Activated T-cell treated with anti-CD3 and anti-CD28 coated beads, Interleukin-2, amount 50 U/mL, for 48 hours (primary cell): ENCODE measurements at places on chromosomes 5 and 9.
A peak's percentile ranks its signal among the peaks of the same experiment; 100 is the strongest.

- DNase-seq, result no peak
Observed at GRCh38 chr5:135824541-135825041, 9.9 kb upstream of the SLC25A48 start.

DNA sequence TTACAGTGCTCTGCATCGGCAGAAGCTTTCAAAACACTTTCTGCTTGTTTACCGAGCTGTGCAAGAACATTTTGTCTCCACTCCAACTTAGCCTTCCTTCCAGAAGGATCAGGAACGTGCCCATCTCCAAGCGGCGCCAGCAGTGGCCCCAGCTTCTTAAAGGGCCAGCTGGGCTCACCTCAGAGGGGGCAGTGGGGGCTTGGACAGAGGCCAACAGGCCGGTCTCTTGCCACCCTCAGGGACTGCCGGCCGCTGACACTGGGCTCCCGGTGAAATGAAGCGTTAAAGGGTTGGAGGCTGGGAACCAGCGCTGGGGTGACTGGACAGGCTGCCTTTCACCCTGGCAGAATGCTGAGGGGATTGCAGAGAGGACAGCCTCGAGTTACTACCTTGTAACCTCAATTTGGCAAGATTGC is 67.0 kb upstream of the RNU6ATAC start:
- no peak for DNase-seq

DNA sequence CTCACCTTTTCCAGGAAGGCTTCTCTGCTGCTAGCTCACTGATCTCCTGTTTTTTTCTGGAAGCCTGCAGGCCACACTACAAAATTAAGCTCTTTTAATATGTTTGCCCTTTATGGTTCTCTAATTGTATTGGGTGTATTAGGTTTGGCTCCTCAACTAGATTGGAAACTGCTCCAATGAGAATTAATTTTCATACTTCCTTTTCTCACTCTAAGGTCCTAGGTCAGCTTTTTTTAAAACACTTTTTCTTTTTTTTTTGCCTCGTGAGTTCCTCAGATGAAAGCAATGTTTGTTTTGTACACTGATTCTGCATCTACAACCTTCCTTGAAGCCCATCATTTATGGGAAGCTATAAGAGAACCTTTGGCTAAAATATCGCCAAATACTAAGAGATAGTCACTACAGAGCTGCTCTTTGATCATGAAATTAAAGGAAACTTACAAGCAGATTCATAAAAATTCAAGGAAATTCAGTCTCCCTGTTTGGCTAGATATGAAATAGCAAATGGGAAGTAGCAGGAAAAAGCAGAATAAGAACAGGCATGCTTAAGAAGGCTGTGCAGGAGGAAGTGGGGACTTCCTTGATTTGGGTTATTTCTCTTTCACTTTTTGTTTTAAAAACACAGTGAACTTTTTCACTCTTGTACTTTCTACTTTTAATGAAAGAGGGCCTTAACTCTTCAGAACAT is 55.2 kb upstream of the FYB1 start:
- no peak for DNase-seq

DNA sequence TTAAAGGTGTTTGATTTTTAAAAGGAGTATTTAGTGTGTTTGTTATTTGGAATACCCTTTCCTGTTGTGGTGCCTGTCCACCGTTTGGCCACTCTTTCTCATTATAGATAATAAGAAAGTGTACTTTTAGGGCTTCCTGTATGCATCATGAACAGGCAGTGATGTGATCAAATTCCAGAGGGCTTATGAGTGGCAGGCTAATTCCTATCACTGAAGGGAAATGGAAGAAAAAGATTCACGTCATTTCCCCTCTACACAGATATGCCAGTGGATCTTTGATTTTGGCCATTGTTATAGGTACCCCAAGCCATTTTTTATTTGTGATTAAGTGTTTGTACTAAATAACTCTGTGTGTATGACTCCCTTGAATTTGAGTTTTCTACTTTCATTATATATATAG is 37.1 kb downstream of the RPS6 start:
- no peak for DNase-seq

DNA sequence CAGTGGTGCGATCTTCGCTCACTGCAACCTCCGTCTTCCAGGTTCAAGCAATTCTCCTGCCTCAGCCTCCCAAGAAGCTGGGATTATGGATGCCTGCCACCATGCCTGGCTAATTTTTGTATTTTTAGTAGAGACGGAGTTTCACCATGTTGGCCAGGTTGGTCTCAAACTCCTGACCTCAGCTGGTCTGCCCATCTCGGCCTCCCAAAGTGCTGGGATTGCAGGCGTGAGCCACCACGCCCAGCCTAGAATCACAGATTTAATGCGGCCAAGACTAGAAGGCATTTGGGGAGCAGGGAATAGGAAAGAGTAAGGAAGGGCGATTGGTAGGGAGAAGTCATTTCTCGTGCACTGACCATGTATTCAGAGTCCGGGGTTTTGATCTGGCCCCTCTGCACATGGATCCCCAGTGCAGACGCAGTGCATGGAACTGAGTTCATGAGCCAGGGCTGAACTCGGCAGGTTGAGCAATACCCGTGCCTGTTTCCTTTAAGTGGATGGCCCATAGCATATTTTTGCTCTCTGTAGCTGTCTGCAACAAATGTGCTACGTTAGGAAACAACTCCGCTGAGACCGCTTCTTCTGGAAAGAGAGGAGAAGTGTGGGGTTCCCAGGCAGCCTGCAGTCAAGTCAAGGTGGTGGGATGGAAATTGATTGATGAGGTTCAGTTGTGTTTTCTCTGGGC is 3.4 kb upstream of the HMCN2 start:
- no peak for DNase-seq

GRCh38 chr5:120164986-120165385 is 299.1 kb upstream of the PRR16 start:
- no peak for DNase-seq

DNA sequence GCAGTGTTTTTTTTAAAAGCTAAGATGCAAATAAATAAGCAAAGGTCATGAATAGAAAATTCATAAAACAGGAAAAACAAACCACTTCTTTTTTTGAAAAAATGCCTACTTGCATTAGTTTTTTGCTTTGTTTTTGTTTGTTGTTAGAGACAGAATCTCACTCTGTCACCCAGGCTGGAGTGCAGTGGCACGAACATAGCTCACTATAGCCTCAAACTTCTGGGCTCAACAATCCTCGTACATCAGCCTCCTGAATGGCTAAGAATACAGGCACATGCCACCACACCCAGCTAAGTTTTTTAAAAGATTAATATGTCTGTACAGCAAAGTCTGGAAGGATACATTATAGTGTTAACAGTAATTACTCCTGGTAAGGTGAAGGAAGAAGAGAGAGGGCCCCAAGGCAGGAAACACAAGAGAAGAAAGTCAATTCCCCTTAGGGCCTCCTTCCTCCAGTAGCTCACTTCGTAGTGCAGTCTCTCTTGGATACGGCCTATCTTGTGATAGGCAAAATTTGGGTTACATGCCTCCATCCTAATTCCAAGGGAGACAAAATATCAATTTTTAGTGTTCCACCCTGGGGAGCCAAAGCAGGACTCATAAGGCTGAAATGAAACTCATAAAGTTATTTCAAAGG is 15.3 kb downstream of the FAM169A start:
- no peak for DNase-seq

- DNase-seq, result no peak
Observed at GRCh38 chr5:75622564-75622963, 11.3 kb downstream of the ANKDD1B start.

DNA sequence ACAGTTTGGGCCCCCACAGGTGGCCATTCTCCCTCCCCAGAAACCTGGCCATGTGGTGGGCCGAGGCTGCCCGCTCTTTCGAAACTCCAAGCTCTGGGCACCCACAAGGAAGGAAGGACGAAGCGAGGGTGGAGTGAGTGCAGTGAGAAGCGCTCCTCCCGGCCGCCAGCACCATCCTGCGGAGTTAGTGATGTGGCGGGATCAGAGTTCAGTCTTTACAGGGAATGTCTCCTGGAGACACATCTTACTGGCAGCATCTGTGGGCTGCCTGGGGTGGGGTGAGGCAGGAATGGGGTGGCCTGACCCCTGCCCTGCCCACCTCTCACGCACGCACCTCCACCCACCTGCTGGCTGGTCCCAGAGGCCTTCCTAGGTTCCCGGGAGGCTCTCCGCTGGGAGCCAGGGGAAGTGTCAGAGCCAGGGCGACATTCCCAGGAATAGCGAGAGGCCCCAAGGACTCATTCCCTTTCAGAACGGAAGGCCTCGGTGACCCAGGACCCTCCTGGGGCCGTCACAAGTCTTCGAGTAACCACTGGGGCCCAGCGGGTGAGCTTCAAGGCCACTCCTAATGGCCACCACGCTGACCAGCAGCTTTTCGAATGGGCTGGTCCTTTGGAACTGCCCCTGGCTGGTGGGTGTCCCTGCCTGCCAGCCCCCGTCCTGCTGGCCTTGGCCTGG is 5.5 kb upstream of the RNU6ATAC start:
- DNase-seq, result no peak

- no peak for DNase-seq
Observed at GRCh38 chr9:108001237-108001636, 511.7 kb upstream of the KLF4 start.

GRCh38 chr5:119036101-119036762 is 34.7 kb upstream of the DMXL1 start:
- no peak for DNase-seq

GRCh38 chr5:38319491-38319890 is 61.1 kb downstream of the EGFLAM start:
- DNase-seq, result no peak

GRCh38 chr5:56152437-56152836 is 80.7 kb downstream of the ANKRD55 start:
- DNase-seq, result no peak

DNA sequence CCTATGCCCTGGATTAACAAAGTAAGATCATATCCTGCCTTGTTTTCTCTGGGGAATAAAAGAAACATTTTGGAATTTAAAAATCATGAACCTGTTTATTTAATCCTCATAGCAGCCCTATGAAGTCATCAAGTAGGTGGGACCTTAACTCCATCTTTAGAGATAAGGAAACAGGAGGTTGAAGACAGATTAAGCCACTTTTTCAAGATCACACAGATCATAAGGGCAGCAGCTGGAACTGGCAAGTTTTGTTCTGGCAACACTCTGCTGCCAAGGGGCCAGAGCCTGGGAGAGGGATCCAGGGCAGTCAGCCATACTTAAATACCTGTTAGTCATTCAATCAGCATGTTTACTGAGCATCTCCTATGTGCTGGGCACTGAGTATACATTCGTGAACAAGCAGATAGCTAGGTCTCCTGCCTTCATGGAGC is 63.7 kb downstream of the SLC1A1 start:
- no peak for DNase-seq

DNA sequence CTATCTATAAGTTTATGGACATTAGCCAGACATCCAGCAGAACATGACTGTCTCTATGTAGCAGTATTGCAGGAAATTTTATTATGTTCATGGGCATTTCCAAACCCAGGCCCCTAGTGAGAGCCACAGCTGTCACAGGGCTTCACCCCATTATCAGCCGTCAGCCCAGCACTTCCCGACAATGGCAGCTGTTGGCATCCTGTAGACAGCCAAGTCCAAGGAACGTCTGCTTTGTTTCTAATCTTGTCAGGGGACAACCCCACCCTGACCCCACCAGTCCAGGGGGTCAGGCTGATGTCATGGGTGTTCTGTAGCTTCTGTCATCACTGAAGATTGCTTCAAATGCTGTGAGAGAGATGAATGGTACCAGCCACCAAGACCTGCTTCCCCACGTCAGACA is 565.3 kb upstream of the BRINP1 start:
- DNase-seq, result no peak

- peak; percentile 82 for DNase-seq
Observed at GRCh38 chr9:95127249-95128176, 190.0 kb downstream of the FANCC start.

DNA sequence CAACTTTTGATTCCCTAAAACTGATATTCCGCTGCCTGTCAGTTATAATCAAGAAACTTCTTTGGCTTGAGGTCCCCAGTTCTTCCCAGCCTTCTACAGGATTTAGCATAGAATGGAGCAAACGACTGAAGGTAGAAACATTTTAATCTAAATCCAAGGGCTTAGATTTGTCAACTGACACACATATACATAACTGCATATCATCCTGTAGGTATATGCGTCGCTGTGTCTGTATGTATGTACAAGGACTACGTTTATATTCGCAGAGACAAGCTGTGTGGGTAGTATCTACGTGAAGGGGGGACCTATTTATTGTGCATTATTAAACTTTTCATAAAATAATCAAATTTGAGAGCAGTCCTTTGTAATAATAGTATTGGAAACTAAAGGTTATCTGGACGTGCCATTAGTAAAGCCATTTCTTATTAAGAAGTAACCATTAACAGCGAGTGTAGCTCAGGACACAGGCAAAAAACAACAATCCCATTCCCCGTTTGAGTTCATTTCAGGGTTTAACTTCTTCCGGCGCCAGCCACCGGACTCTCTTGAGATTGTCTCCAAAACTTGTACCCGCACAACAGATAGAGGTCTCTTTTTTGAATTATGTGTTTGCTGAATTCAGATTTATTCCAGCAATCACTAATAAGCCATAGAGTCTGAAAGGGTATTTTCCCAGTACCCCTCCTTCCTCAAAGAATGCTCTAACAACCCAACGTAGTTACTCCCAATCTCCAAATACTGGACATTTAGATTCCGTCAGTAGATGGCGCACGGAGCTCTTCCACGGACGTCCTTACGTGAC is 2.1 kb upstream of the MLLT3 start:
- DNase-seq, result peak; percentile 34

DNA sequence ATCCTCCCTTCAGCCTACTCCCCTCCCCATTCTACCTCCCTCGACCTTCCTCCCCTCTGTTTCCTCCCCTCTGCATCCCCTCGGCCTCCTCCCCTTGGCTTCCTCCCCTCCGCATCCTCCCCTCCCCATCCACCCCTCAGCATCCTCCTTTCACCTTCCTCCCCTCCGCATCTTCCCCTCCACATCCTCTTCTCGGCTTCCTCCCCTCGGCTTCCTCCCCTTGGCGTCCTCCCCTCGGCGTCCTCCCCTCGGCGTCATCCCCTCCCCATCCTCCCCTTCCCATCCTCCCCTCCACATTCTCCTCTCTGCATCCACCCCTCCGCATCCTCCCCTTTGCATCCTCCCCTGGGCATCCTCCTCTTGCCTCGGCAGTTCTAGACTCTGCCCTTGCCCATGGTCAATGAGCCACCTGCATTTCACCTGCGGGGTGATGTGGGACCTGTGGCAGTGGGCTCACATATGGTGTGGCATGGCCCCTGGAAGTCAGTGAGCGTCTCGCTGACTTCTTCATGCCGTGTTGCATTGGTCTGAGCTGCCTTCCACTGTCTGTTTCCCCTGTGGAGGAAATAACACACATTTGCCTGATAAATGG is 113.0 kb downstream of the WNK2 start:
- DNase-seq, result no peak

DNA sequence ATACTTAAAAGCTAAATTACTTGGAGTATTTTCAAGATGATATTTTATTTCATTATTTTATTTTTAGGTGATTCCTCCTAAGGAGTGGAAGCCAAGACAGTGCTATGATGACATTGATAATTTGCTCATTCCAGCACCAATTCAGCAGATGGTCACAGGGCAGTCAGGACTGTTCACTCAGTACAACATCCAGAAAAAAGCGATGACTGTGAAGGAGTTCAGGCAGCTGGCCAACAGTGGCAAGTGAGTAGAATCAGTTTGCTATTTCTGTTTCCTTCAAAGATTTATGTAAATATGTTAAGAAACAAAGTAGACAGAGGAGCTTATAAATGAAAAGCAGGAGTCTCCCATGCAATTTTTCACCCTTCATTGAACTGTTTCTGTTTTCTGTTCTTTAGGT is 47.8 kb downstream of the KDM4C start:
- no peak for DNase-seq
